Caudate nucleus (tissue), 63 donors: ENCODE measurements at places on chromosomes 7 and 10.
A peak's percentile ranks its signal among the peaks of the same experiment; 100 is the strongest.

DNA sequence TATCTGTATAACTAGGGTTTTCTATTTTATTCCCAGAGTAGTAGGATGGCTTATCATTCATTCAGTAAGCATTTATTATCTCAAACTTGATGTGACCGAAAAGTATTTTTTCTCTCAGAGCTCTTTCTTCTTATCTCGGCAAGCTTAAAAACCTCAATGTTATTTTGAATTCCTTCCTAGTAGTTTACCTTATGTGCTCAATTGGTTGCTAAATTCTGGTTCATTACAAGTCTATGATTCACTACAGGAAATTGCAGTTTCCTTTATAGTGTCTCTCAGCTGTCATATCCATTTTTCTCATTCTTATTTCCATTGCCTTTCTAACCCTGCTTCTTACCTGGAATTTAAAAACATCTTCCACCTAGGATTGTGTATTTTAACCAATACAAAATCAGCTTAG lies 12.6 kb upstream of the ICA1 start:
- DNase-seq, result no peak

DNA sequence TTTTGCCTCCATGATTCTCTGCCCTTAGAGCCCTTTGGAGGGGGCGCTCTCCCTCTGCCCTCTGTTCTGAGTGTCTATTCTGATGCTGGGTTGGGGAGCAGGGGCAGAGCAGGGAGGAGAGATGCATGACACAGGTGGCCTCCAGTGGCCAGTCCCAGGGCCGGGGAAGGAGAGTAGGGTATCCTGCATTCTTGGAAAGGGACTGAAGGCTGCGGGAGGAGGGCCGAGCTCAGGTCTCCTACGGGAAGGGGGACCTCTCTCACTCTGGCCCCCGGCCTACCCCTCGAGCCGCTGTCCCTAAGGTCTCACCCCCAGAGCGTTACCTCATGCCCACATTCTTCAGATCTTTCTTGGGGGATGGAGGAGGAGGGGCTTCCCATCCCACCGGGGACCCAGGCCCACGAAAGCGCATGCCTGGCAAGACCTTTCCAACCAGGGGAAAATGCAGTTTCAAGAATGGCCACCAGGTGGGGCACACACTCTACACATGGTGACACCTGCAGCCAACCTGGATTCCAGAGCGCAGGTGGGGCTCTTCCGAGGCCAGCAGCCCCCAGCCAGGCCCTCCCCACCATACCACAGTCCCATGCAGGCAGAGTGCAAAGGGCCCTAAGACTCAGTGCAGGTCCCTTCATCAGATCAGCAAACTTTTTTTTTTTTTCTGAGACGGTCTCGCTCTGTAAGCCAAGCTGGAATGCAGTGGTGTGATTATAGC lies 86.4 kb downstream of the MYL10 start:
- DNase-seq, result no peak

- no peak for DNase-seq
Observed at GRCh38 chr10:35508647-35509046, 96.5 kb upstream of the GJD4 start.

DNA sequence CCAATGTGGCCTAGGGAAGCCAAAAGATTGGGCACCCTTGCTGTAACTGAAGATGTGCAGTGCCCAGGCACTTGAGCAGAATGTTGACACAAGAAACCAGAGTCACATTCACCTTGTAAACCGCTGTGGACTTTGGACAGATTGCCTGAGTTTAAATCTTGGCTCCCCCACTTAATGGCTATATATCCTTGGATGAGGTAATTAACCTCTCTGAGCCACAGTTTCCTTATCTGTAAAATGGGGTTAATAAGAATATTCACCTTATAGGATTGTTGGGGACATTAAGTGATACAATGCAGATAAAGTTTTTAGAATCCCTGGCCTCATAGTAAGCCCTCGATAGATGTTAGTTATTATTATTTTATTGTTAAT lies 331.0 kb downstream of the LRMDA start:
- no peak for DNase-seq

DNA sequence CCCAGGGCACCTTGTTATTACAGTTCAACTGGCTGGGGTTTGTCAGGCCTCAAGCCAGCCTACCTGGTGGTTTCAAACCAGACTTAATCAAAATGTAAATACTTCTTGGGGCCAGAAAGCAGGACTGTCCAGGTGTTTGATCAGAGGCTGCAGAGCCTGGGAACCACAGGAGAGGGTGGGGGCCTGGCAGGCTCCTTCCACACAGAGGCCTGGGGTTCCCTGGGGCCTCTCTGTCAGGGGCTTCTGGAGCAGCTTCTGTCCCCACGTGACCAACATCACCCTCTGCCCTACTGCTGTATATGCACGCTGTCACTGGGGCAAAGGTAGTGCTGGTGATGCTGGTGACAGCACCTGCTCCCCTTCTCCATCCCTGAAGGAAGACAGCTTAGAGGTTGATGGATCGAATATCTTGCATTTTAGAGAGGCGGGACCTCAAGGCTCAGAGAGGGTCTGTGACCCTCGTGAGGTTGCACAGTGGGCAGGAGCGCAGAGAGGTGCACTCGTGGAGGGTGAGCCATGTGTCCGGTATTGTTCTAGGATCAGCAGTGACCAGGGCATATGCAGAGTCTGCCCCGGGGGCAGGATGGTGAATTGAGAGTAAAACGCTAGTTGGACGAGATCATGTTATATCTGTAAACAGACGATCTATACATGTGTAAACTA lies 95.4 kb downstream of the GRK5 start:
- DNase-seq, result no peak

GRCh38 chr10:117569610-117570390 lies 27.3 kb downstream of the EMX2 start:
- DNase-seq, result no peak

DNA sequence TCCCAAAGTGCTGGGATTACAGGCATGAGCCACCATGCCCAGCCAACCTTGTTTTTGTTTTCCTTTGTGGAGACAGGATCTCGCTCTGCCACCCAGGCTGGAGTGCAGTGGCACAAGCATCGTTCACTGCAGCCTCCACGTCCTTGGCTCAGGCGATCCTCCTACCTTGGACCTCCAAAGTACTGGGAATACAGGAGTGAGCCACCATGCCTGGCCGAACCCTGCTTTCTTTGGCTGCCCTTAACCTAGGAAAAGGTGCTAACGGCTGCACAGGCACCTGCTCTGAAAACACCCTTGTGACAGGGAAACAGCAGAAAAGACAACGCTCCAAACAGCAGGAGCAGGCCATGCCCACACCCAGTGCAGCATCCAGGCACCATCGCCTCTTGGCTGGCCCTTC lies 71.9 kb downstream of the OAT start:
- no peak for DNase-seq

- DNase-seq, result no peak
Observed at GRCh38 chr7:130286881-130287280, 6.1 kb upstream of the CPA4 start.

DNA sequence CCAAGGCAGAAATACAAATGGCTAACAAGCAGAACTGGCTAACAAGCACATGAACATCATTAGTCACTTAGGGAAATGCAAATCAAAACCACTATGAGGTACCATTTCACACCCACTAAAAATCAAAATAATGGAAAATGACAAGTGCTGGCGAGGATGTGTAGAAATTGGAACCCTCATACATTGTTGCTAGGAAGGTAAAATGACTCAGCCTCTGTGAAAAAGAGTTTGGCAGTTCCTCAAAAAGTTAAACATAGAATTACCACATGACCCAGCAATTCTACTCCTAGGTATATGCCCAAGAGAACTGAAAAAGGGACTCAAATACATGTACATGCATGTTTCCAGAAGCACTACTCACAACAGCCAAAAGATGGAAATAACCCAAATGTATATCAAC lies 52.8 kb upstream of the ANAPC16 start:
- DNase-seq, result no peak

DNA sequence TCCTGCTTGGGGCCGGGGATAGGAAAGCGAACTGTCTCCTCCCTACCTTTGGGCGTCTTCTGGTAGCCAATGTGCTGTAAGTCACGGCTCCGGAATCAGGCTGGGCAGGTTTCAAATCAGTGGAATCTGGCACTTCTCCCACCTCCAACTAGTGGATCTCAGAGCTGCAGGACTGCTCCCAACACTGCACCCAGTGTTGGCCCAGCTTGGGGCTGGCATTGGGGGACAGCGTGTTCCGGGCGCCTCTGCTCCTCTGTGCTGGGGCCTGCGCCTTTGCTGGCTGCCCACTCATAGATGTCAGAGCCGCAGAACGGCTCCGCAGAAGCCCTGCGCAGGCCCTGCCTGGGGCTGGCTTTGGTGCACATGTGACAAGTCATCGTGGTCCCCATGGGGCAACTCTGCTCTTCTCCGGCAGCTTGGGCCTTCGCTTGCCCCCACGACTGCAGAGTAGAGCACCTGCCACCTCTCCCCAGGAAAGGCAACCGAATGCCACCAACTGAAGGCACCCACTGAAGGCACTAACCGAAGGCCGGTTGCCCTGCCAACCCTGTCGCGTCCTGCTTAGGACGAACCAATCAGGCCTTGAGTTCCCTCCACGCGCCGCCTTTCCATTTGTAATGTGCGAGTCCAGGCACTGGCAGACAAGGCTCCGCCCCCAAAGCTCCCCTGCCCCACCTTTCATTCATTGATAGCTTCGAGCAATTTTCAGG lies 85.5 kb upstream of the ABI1 start:
- DNase-seq, result peak; percentile 24

DNA sequence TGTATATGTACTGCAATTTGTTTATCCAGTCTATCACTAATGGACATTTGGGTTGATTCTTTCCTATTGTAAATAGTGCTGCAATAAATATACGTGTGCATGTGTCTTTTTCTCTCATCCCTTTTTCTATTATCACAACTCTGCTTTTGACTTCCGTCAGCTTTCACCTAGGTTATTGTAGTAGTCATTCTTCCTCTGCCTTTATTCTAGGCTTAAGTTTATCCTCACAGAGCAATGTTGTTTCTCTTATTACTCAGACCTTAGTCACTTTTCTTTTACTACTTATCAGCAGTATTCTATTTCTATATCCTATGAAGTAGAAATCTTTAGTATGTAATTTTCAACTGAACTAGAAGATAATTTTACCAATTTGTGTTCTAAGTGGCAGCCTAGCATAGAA lies 175.3 kb upstream of the SEMA3E start:
- no peak for DNase-seq

DNA sequence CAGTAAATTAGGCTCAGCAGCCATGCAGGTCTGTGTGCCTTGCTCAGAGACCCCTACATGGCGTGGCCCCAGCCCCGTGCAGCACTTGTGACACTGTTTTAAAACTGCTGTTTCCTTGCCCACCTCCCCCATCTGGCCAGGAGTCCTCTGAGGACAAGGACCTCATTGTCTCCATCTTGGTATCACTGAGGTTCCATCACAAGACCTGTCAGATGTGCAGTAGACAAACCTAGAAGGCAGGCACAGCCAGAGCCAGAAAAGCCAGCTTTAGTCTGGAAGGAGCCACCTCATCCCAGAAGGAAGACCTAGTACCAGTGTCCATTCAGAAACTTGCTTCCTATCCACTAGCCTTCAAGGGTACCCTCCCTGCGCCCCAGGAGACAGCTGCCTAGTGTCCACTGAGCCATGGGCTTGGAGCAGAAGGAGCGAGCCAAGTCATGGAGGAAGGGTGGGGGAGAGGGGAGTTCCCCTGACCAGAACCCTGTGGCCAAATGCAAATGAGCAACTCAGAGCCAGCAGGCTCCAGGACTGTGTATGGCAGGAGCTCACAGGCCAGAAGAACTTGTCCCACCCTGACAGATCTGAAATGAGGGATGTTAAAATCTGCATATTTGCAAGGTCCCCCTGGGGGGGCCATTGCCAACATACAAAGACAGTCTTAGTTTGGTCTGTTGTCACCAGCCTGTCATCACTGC lies 176.1 kb downstream of the SH3PXD2A start:
- DNase-seq, result no peak

DNA sequence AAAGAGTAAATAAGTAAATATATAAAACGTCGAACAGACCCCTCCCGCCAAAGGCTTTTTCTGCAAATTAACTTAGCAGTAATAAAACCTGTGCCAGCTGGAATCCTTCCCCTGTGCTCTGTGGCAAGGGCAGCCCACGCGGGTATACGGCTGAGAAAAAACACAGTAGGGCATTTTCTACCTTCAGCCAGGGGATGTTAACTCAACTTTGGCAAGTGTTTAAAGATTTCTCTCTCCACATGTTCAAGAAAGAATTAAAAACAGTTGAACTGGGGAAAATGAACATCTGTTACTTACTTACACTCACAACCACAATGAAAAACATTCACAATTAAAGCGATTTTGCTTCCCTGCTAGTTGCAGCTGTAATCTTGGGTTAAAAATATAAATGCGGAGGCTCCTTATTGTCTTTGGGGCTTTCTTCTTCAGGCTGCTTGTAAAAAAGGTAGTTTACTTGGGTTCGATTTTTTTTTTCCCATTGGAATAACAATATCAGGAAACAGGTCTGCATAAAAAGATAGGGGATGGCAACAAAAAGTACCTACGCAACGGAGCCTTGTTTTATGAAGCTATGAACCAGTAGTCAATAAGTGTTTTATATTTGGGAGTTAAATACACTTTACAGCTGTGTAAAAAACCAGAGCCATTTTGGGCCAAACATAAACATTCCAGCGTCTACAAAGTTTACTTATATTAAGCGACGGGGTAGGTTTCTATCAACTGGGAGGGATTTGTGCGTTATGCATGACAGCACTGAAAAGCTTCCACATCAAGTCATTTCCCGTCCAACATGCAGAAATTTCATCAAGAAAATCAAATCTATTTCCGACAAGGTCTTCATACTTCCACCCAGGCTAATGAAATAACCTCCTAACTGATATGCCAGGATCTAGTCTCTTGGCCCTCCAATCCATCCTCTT lies 132.7 kb downstream of the TAX1BP1 start:
- DNase-seq, result no peak

- DNase-seq, result peak; percentile 36
Observed at GRCh38 chr10:22475651-22476600, 130.6 kb downstream of the SPAG6 start.

- DNase-seq, result no peak
Observed at GRCh38 chr10:102865620-102866019, 3.6 kb upstream of the AS3MT start.

GRCh38 chr7:41774966-41775365 lies 72.1 kb upstream of the INHBA start:
- DNase-seq, result no peak

GRCh38 chr10:77919713-77920108 lies 6.8 kb downstream of the DLG5 start:
- DNase-seq, result no peak

DNA sequence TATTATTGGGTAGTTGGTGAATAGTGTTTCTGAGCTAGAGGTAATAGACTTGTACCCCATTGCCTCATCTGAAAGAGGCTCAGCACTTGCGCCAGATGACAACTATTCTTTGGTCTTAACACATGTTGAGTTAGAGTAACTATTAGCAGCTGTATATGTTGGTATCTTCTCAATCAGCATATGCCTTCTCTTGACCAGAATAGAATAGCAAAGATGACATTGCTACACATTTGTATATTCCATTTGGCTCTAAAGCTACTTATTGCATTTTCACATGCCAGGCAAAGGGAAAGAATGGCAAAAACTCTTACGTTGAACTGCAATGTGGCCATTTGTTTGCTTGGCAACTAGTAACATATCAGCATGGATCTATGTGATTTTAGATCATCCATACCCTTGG lies 173.8 kb upstream of the AGR3 start:
- DNase-seq, result no peak

GRCh38 chr7:101138213-101138870 lies 11.4 kb downstream of the SERPINE1 start:
- no peak for DNase-seq
